ENCODE measurements at places on chromosomes 12 and 14.

GRCh38 chr14:58765418-58765831 is 127.7 kb downstream of the DACT1 start:
- DNase-seq, result no peak

GRCh38 chr12:562634-563033 is 100.6 kb downstream of the NINJ2 start:
- DNase-seq, result no peak

- peak; percentile 39 for DNase-seq
These were observed 60.6 kb downstream of the ARL6IP4 start for GRCh38 chr12:123041042-123041531.

GRCh38 chr12:11859705-11860425 is 210.4 kb downstream of the ETV6 start:
- no peak for DNase-seq

GRCh38 chr12:15763328-15763727 is 25.9 kb downstream of the EPS8 start:
- DNase-seq, result no peak

GRCh38 chr14:32259368-32260013 is 56.4 kb upstream of the RNU6-8 start:
- DNase-seq, result peak; percentile 74

DNA sequence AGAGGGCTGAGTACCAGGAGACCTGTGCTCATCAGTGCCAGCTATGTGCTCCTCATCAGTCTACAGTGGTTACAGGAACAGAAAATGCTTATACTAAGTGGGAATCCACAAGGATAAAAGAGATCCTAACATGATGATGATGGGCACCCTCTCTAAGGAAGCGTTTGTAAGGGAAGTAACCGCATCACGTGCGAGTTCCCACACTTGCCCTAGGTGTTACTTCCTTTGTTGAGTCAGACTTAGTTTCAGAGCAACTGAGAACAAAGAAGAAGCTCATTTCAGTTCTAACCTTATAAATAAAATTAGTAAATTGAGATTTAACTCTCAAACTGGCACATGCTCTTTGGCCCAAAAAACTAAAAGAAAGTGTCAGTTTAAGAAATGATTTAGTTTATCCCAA is 956.4 kb upstream of the TMEM132C start:
- DNase-seq, result no peak

- no peak for DNase-seq
These were observed 9.5 kb downstream of the HSP90AA1 start for GRCh38 chr14:102077382-102077709.

GRCh38 chr14:65446159-65446558 is 33.6 kb downstream of the FUT8 start:
- no peak for DNase-seq

GRCh38 chr14:105330491-105330895 is 15.9 kb downstream of the PACS2 start:
- DNase-seq, result peak; percentile 22

DNA sequence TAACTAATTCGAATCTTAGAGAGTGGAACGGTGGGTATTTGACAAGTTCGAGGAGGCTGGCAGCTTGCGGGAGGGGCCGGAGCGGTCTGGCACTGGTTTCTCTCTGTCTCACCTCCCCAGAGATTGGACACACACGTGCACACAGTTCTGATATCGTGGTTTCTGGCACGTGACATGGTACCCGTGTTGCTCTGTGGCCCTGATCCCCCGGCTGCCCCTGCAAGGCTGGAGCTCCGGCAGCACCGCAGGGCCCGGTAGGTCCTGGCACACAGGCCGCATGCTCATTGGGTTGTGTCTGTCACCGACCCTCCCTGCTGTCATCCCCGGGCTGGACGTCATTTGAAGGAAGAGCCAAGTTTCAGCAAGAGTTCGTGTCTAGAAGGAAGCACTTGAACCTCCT is 82.7 kb downstream of the PPP2R5C start:
- no peak for DNase-seq

DNA sequence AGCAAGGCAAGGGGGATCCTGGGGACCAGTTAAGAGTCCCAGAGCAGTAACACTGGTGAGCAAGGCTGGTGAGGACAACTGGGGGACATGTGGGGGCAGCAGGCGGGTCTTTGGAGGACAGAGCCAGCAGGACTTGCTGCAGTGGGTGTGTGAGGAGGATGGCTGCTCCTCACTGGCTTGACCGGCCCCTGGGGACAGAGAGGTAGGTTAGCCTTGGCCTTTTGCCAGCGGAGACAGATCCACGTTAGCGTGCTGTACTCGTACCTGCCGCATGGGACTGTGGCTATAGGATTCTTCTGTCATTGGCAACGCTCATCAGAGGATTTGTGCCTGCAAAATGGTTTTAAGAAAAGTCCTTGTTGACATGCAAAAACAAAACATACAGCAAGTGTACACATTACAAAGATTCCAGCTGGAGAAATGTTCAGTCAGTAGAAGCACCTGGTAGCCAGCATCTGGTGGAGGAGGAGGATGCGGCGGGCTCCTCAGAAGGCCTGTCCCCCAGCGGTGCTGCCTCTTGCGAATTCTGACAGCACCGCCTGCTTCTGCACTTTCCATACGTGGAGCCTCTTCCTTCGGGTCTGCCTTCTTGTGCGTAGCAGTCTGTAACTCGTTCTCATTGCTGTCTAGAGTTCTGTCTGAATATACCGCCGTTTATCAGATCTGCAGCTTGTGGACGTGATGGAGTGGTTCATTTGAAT is 91.3 kb downstream of the EP400 start:
- DNase-seq, result no peak

- DNase-seq, result peak; percentile 71
These were observed 508.6 kb downstream of the FLRT2 start for GRCh38 chr14:86038387-86039042.

- DNase-seq, result no peak
These were observed 2.1 kb upstream of the DTX3 start for GRCh38 chr12:57602544-57602943.
